Stimulated activated CD8-positive, alpha-beta memory T cell treated with anti-CD3 and anti-CD28 coated beads, Interleukin-4, amount 100 ng/mL, for 24 hours (primary cell): ENCODE measurements at places on chromosomes 11 and 22.

DNA sequence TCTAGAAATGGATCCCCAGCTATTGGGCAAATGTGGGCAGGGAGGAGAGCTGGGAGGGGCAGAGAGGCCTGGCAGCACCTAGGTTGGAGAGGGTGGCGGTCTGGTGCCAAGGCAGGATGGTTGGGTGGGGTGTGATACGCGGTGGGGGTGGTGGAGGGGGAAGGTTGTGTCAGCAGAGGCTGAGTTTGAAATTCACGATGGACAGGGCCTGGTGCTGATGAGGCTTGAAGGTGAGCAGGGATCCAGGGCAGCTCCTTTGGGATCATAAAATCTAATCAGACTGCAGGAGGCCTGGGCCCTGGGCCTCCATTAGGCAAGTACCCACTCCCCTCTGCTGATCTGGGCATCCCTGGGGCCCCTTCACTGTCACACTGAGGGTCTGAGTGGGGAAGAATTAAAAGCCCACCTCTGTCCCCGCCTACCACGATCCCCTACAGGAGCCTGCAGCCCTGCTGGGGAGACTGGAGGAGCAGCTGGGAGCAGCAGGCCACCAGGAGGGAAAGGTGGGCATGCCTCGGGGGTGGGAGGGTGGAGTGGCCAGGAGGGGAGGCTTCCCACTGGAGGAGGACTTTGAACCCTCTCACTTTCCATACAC is 24.0 kb downstream of the IGLL1 start:
- DNase-seq: no peak

GRCh38 chr11:88402784-88403183 is 65.2 kb upstream of the CTSC start:
- DNase-seq: no peak

DNA sequence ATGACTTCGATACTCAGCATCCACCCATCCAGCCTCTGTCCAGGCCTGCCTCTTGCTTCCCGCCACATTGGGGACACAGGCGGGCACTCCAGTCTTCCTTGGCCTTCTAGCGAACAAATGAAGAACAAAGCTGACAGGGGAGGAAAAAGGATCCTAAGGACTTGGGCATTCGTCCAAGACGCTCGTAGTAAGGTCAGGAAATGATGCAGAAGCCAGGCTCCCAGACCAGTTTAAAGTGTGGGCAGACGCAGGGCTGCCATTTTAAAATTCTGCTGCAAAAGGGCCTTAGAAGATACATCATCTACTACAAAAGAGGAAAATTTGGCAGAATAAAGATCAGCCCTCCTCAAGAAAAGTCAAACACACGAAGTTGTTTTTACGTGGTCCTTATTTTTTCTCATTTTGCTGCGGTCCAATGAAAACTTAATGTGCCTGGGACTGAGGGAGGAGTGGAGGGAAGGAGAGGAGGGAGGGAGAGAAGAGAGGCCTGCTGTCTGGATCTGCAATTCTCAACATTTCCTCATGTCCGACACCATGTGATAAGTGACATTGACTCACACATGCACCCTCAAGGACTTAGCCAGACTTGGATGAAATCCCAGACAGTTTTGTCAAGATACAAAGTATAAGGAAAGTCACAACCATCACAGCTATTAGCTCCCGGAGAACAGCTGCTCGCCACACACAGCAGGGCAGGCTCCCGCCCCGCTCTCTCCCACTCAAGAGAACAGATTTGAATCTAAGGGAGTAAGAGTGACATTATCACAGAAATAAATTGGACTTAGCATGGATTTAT is 5.7 kb downstream of the DNAL4 start:
- no peak for DNase-seq

GRCh38 chr11:60912851-60913528 is 968 bp upstream of the TMEM109 start:
- DNase-seq: no peak

DNA sequence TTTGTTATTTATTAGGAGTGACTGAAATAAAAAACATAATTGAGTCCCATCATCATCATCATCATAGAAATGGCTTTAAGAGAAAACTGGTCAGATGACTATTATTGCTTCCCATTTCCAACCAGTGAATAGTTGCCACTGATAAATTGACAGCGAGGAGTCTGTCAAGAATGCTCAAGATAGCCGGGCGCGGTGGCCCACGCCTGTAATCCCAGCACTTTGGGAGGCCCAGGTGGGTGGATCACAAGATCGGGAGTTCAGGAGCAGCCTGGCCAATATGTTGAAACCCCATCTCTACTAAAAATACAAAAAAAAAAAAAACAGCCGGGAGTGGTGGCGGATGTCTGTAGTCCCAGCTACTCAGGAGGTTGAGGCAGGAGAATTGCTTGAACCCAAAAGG is 1.9 kb downstream of the WBP2NL start:
- no peak for DNase-seq

- DNase-seq: no peak
These were observed 78.6 kb downstream of the FAM168A start for GRCh38 chr11:73519266-73519665.

- DNase-seq: no peak
These were observed 79.4 kb upstream of the PPARA start for GRCh38 chr22:46070803-46071450.

DNA sequence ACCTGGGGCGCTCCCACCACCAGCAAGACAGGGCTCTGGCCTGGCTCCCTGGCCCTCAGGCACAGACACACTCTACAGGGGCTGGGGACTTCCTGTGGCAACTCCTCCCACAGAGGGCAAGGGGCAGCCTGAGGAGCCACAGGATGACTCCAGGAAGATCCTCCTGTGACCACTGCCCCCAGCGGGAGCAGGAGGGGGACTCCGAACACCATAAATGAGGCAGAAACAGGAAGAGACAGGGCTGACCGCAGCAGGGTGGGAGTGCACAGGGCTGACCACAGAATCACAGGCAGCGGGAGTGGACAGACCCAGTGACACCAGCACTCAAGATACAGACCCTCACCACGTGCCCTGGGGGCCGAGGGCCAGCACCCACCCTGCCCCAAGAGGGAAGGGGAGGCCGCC is 10.8 kb downstream of the ARAP1 start:
- DNase-seq: no peak

DNA sequence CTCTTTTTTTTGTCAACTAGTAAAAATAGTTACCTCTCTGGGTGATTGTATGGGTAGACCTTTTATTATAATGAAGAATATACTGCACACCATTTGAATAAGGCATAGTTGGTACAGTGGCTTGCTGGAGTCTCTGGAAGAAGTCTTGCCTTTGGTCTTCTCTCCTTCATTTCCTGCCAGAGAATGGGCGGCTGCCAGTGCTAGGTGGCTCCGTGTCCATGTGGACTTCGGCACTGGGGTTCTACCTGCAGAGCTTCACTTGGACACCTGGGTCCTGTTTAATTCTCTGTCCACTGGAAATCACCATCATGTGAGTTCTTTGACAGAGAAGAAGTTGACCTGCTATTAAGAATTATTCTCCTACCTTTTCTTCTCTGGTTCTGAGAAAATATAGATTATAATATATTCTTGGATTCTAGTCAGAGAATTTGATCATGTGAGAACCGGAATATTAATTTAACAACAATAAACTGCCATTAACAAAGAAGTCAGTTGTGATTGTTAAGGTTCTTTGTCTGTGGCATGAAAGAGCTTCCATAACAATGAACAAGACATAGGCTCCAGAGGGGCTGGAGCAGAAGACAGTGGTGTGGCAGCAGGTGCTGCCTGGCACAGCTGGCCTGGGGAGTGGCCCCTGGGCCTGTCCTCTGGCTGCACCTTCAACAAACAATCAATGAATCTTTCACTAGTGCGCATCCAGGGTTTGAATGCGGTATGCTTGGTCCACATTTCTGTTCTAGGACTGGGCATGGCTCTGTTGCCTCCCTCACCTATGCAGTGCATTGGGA is 77.5 kb downstream of the PPFIBP2 start:
- DNase-seq: no peak

GRCh38 chr11:66847461-66848232 is 4.4 kb downstream of the RCE1 start:
- DNase-seq: no peak
